Osteocyte (in vitro differentiated cells): ENCODE measurements at places on chromosomes 11 and 22. TPM values are rescaled to one million over a fixed set of nuclear protein-coding genes. Genes with fewer than 3 reads are reported as not detected.

Gene PARVA
- total RNA-seq = 144 and 148 TPM in 2 replicates

Gene OR8D4
- not detected in 2 replicates for total RNA-seq

Gene KIF18A
- 3.9 and 4.2 TPM in 2 replicates for total RNA-seq

Gene NOX4
- total RNA-seq = 19.6 and 20.1 TPM in 2 replicates

Gene TYR
- not detected in 2 replicates for total RNA-seq

Gene SMTNL1
- total RNA-seq = not detected in 2 replicates

Gene CNTN5
- total RNA-seq = 0.29 and 0.30 TPM in 2 replicates

- H3K4me3 ChIP-seq = no peak overlapping the region
- H3K27me3 ChIP-seq = peaks cover 32% of the 10 kb centered on the region
- peak; percentile 68 for DNase-seq
Observed at GRCh38 chr22:44211946-44212930, 31.5 kb downstream of the PARVG start.

DNA sequence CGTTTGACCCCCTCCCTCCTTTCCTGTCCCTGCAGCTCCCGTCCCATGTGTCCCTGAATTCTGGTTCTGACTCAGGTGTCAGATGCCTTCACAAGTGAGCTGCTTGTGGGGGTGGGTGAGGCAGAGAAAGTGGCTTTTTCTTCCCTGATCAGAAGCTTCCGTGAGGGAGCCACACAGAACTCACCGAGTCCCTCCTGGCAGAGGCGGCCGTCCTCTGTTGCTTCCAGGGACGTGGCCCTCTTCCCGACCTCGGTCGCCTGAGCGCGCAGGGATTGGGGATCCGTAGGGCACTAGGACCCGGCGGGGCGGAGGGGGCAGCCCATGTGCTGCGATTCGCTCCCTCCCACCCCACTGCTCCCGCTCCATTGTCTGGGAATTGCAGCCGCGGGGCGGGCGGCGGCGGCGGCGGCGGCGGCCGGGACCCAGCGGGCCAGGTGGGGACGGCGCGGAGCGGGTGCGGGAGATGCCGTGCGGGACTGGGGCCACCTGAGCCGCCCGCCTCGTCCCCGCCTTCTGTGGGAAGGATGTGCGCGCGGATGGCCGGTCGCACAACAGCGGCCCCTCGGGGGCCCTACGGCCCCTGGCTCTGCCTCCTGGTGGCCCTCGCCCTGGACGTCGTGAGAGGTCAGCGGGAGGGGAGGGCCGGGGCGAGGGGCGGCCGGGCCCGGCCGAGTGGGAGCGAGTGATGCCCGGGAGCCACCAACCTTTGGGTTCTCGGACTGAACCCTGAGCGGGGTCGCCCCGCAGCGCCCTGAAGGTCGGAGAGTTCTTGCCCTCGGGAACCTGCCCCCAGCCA is at the start of gene TMEM132A:
TMEM132A (plus strand) TSS at position 351 of the 796 bp plus-strand sequence; CDS start at position 525, 174 bp downstream.
- peaks cover 17% of the 10 kb centered on the region for H3K4me1 ChIP-seq
- no peak for DNase-seq
- H3K4me3 ChIP-seq = peak within 1 kb of the TSS; percentile 78

GRCh38 chr22:38455530-38456271 is 702 bp upstream of the KCNJ4 start:
- peaks cover 6% of the 10 kb centered on the region for H3K4me1 ChIP-seq
- no peak for DNase-seq
- H3K27ac ChIP-seq = no peak overlapping the region
- peak overlapping the region; percentile 62 for H3K4me3 ChIP-seq
- H3K36me3 ChIP-seq = no peaks in the 10 kb centered on the region

GRCh38 chr11:126766440-126766839 is 234.1 kb downstream of the KIRREL3 start:
- no peak overlapping the region for H3K27ac ChIP-seq
- no peak for DNase-seq
- peaks cover 5% of the 10 kb centered on the region for H3K4me1 ChIP-seq
- H3K27me3 ChIP-seq = no peaks in the 10 kb centered on the region

DNA sequence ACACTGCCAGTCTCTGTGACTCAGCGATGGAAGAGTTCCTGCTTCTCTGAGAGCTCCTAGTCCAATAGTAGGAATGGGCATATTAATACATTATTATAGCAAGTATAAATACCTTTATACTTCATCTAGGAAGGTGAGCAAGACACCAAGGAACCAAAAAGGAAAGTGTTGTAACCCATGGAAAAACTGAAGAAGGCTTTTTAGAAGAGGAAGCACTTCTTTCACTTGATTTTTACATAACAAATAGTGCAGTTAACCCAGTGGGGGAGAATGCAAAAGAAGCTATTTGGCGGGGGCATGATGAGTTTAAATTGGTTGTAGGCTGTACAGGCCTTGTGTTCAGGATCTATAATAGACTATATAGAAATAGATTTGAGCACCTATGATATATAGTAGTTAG is 31.2 kb upstream of the C11orf87 start:
- peaks cover 3% of the 10 kb centered on the region for H3K36me3 ChIP-seq
- H3K27me3 ChIP-seq = no peaks in the 10 kb centered on the region

DNA sequence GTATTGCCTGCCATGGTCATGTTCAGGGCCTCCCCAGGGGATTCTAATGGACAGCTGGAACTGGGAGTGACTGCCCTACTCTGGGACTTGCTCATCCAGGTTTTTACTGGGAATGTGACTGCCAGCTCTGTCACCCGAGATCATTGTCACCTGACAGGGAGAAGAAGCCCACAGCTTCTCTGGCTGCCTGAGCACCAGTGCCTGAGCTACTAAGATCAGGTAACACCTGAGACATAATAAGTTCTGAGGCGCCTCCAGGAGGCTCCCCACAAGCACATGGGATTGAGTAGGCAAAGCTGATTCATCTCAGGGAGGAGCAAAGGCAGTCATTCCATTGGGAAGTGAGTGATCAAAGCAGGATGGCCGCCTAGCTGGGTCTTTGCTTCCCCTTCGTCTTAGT is 84.2 kb upstream of the GALNT18 start:
- peaks cover 2% of the 10 kb centered on the region for H3K4me1 ChIP-seq
- no peaks in the 10 kb centered on the region for H3K36me3 ChIP-seq
- H3K27me3 ChIP-seq = peaks cover 40% of the 10 kb centered on the region
- no peak overlapping the region for H3K4me3 ChIP-seq
- DNase-seq = no peak
- H3K27ac ChIP-seq = no peak overlapping the region

- peak overlapping the region; percentile 97 for H3K4me3 ChIP-seq
- no peak for DNase-seq
- peaks cover 75% of the 10 kb centered on the region for H3K4me1 ChIP-seq
- no peaks in the 10 kb centered on the region for H3K27me3 ChIP-seq
- H3K36me3 ChIP-seq = peaks cover 2% of the 10 kb centered on the region
- H3K27ac ChIP-seq = peak overlapping the region; percentile 90
Observed at GRCh38 chr11:118922745-118923627, 2.7 kb downstream of the BCL9L start.

GRCh38 chr11:92702805-92703448 is 266.5 kb upstream of the MTNR1B start:
- H3K4me1 ChIP-seq = peaks cover 37% of the 10 kb centered on the region
- H3K27me3 ChIP-seq = no peaks in the 10 kb centered on the region
- no peak for DNase-seq

DNA sequence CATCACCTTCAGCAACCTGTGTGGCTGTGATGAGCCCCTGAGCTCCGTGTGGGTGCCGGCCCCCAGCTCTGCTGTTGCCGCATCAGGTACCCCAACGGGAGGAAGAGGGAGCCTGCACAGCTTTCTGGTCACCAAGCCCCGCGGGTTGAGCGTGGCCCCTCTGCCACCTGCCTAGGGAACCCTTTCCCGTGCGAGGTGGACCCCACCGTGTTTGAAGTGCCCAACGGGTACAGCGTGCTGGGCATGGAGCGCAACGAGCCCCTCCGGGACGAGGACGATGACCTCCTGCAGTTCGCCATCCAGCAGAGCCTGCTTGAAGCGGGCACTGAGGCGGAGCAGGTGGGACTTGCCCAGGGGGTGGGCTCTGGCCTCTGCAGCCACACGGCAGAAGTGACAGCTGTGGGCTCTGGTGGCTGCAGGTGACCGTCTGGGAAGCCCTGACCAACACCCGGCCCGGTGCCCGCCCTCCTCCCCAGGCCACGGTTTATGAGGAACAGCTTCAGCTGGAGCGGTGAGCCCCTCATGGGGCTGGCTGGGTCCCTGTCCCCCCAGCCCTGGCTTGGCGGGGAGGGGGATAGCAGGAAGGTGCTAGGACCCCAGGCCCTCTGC is 1.9 kb upstream of the SSH3 start:
- no peak overlapping the region for H3K27ac ChIP-seq
- H3K4me1 ChIP-seq = peaks cover 20% of the 10 kb centered on the region

- H3K36me3 ChIP-seq = no peaks in the 10 kb centered on the region
- no peak overlapping the region for H3K27ac ChIP-seq
Observed at GRCh38 chr11:64692764-64693331, 30.1 kb downstream of the NRXN2 start.

GRCh38 chr11:43547889-43548381 is 132.6 kb upstream of the HSD17B12 start:
- H3K36me3 ChIP-seq = no peaks in the 10 kb centered on the region
- peaks cover 17% of the 10 kb centered on the region for H3K27me3 ChIP-seq
- DNase-seq = no peak
- no peak overlapping the region for H3K27ac ChIP-seq

- no peak overlapping the region for H3K4me3 ChIP-seq
- no peak overlapping the region for H3K27ac ChIP-seq
- DNase-seq = no peak
- no peaks in the 10 kb centered on the region for H3K27me3 ChIP-seq
- H3K4me1 ChIP-seq = peaks cover 17% of the 10 kb centered on the region
- peaks cover 4% of the 10 kb centered on the region for H3K36me3 ChIP-seq
Observed at GRCh38 chr11:65108469-65109123, 3.1 kb upstream of the TM7SF2 start.

GRCh38 chr11:132187814-132188213 is 817.4 kb downstream of the NTM start:
- no peaks in the 10 kb centered on the region for H3K36me3 ChIP-seq
- no peak for DNase-seq
- H3K27ac ChIP-seq = no peak overlapping the region
- H3K4me3 ChIP-seq = no peak overlapping the region
- no peaks in the 10 kb centered on the region for H3K4me1 ChIP-seq

- DNase-seq = no peak
- peaks cover 14% of the 10 kb centered on the region for H3K27me3 ChIP-seq
- no peaks in the 10 kb centered on the region for H3K4me1 ChIP-seq
- no peak overlapping the region for H3K27ac ChIP-seq
Observed at GRCh38 chr11:132346558-132347148, 976.2 kb downstream of the NTM start.

GRCh38 chr11:132187386-132187785 is 817.0 kb downstream of the NTM start:
- no peaks in the 10 kb centered on the region for H3K4me1 ChIP-seq
- H3K4me3 ChIP-seq = no peak overlapping the region
- H3K27me3 ChIP-seq = no peaks in the 10 kb centered on the region
- no peak for DNase-seq
- H3K36me3 ChIP-seq = no peaks in the 10 kb centered on the region
- no peak overlapping the region for H3K27ac ChIP-seq

GRCh38 chr11:64355078-64355940 is 3.7 kb upstream of the RPS6KA4 start:
- no peaks in the 10 kb centered on the region for H3K36me3 ChIP-seq
- H3K27me3 ChIP-seq = no peaks in the 10 kb centered on the region
- H3K4me1 ChIP-seq = peaks cover 30% of the 10 kb centered on the region
- H3K4me3 ChIP-seq = no peak overlapping the region
- H3K27ac ChIP-seq = peak overlapping the region; percentile 69
- no peak for DNase-seq

- H3K4me1 ChIP-seq = peaks cover 65% of the 10 kb centered on the region
- H3K27me3 ChIP-seq = no peaks in the 10 kb centered on the region
- peak overlapping the region; percentile 98 for H3K27ac ChIP-seq
- H3K4me3 ChIP-seq = peak overlapping the region; percentile 14
- H3K36me3 ChIP-seq = no peaks in the 10 kb centered on the region
Observed at GRCh38 chr11:75557666-75558494, 4.2 kb upstream of the SERPINH1 start.

- DNase-seq = no peak
- H3K4me1 ChIP-seq = peaks cover 9% of the 10 kb centered on the region
- no peak overlapping the region for H3K27ac ChIP-seq
- H3K4me3 ChIP-seq = no peak overlapping the region
Observed at GRCh38 chr11:131693756-131694155, 323.3 kb downstream of the NTM start.

- peaks cover 25% of the 10 kb centered on the region for H3K36me3 ChIP-seq
- no peak overlapping the region for H3K27ac ChIP-seq
- H3K4me1 ChIP-seq = peaks cover 16% of the 10 kb centered on the region
- no peaks in the 10 kb centered on the region for H3K27me3 ChIP-seq
- no peak overlapping the region for H3K4me3 ChIP-seq
Observed at GRCh38 chr11:130121445-130121978, 38.1 kb upstream of the ST14 start.
